ENCODE measurements at places on chromosomes 12 and 14.

- no peak for DNase-seq
Measured at GRCh38 chr12:18428416-18428815, 167.1 kb downstream of the PIK3C2G start.

GRCh38 chr12:80567401-80567800 lies 123.4 kb downstream of the PTPRQ start:
- no peak for DNase-seq

- DNase-seq, result no peak
Measured at GRCh38 chr12:69129017-69129416, 110.4 kb upstream of the CPSF6 start.

DNA sequence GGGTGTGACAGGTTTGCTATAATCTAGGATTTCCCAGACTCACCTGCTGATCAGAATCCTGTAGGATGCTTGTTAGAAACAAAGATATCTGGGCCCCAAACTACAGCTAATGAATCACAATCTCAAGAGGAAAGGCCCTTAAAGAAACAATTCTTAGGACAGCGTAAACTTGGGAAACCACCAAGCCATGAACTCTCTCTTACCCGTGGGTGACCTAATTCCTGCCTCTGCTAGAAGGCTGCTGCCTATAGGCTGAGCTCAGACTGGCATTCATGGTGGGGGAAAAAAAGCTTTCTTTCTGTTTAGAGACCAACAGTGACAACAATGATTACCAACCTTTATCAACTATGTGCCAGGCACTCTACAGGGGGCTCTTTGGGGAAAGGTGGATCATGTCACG lies 213.9 kb upstream of the FKBP4 start:
- no peak for DNase-seq

DNA sequence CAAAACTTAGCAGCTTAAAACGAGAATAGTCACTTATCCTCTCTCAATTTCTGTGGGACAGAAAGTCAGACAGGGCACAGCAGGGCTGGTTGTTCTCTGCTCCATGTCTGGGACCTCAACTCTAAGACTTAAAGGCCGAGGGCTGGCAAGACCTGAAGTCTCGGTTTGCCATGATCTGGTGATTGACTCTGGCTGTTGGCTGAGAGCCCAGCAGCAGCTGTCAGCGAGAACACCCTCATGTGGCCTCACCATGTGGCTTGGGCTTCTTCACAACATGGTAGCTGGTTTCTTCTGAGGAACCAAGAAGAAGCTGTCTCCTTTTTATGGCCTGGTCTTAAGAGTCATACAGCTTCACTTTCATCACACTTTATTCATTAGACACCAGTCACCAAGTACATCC lies 1.7 kb upstream of the VASH1 start:
- no peak for DNase-seq

- DNase-seq, result no peak
Measured at GRCh38 chr12:70230934-70231606, 12.2 kb upstream of the CNOT2 start.

DNA sequence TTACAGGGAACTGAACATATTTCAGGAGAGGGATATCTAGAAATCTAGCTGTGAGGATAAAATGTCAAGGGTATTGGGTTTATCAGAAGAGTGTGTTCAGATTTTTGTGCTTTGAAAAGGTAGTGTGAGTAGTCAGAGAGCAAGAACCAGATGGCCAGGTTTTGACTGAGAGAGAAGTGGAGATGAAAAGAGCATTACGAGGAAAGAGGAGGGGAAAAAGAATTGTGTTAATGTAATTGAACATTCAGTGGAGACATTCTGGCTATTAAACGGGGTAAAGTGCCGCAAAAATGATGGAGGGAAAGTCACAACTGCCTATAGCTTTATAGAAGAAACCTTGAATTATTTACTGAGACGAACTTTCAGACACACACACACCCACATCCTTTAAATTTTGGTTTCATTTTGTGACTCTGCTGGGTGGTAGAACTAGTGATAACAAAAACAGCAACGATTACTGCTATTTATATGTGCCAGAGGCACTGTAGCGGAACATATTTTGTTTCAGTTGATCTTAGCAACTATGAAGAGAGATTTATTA lies 213.6 kb downstream of the ERC1 start:
- DNase-seq, result peak; percentile 46

DNA sequence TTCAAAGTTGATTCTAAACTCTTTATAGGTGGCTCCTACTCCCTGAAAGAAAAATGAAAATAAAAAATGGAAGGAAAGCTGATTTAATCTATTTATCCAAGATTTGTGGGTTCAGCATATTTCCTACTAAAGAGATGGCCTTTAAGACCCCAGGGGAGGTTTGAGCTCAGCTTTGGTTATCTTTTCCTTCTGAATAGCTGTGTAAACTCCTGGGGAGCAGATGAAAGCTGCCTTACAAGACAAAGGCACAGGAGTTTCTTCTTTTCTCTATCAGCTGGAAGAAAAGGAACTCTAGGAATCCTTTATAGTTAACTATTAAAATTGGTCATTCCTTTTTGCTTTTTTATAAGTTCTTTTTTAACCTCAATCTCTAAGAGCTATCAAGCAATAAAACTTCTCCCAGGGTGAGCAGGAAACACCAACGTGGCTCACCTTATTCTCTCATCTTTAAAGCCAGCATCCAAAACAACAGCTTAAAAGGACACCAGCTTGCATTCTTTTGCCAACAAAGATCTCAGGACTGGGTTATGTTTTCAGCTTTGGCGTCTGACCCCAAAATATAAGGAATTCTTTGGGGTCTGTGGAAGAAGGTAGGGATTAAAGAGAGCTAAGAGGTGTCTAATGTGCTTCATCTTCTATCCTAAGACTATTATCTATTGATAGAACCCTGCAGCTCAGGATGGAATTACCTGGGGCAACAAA lies 371.7 kb upstream of the KITLG start:
- no peak for DNase-seq

- DNase-seq, result no peak
Measured at GRCh38 chr12:54641089-54641488, 6.4 kb upstream of the LACRT start.

DNA sequence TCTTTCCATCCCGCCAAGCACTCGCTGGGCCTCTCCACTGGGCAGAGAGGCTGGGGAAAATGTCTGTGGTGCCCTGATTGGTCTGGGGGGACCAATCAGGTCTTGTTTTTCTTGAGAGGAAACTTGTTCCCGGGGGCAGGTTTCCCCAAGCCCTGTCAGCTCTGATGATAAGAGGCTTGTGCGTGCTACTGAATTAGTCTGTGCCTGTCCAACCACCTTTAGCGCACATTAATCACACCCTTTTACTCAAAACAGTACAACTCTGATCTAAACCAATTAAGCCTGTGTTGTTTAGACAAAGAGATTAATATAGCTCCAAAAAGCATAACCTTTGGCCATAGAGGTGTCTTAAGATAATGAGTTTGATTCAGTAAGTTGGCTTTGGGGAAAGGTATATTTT lies 580.4 kb downstream of the VRK1 start:
- DNase-seq, result no peak

DNA sequence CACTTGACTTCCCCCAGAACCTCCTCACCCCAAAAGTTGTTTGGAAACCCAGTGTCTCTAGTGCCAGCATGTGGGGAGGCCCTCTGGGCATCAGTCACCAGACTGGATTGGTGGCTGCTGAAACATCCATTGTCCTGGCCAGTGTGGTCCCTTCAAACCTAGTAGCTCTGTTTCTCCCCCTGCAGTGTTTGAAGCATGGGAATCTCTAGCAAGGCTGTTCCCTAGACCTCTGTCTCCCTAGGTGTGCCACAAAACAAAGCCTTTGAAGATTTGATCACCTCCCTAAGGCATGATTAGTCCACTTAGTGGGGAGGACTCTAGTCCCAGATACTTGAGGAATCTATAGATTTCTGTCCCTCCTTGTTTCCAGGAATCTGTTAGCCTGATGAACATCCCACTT lies 60.3 kb downstream of the ARF6 start:
- no peak for DNase-seq

GRCh38 chr14:93266127-93266526 lies 59.1 kb downstream of the UBR7 start:
- no peak for DNase-seq

- DNase-seq, result no peak
Measured at GRCh38 chr12:1419849-1420371, 174.5 kb downstream of the FBXL14 start.

- no peak for DNase-seq
Measured at GRCh38 chr12:98754095-98754494, 109.0 kb downstream of the APAF1 start.

- DNase-seq, result no peak
Measured at GRCh38 chr12:62232143-62232729, 28.0 kb upstream of the USP15 start.

- DNase-seq, result peak; percentile 9
Measured at GRCh38 chr14:98711453-98711852, 560.5 kb downstream of the BCL11B start.

DNA sequence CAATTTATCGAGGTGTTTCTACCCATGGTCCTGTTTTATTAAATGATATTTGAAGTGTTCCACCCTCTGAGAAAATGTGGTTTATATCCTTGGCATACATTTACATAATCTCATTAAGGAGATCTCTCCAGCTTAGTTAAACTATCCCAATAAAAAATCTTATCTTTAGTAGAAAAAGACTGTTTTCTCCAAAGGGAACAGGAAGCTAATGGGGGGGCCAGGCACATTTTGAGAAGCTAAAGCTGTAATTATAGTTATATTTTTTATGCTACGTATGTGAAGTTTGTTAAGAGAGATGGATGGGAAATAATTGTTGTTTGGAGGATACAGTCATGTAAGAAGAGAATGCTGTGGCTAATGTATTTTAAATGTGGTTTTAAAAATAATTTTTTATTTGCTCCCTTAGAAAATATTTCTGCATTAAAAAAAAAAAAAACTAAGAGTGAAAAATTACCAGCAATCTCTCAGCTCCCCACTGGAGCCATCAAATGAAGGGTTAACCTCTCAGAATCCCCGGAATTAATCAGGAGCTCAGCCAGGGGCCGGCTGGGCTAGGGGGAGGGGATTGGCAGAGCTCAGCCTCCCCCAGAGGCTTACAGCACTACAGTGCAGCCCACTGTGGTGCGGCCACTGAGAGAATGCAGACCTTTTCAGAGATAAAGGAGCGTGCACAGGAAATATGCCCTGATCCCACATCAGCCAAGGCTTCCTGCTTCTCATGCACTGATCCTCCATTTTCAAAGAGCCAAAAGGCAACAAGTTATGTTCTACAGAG lies 185.8 kb downstream of the EGLN3 start:
- DNase-seq, result no peak

- DNase-seq, result no peak
Measured at GRCh38 chr14:72894323-72894622, 372 bp upstream of the DPF3 start.

DNA sequence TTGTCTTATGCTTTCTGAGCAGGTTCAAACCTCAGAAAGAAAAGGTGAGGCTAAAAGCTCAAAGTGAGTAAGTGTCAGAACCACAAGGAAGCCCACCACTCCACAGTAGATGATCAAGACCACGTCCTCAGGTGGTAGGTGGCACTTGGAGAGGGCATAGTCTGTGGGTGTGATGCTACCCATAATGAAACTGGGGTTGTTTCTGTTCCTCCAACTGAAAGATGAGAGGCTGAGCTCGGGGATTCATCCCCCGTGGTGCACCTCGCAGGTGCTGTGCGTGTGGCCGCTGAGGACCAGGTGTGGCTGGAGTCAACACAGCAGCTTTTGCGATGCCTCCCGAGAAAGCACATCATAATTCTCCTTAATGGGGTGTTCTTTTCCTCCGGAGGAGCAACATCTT lies 285.7 kb downstream of the TTC8 start:
- no peak for DNase-seq
